ENCODE measurements at places on chromosomes 5 and 9.

- DNase-seq: no peak
These were observed 286.1 kb downstream of the RAB3C start for GRCh38 chr5:58868931-58869330.

DNA sequence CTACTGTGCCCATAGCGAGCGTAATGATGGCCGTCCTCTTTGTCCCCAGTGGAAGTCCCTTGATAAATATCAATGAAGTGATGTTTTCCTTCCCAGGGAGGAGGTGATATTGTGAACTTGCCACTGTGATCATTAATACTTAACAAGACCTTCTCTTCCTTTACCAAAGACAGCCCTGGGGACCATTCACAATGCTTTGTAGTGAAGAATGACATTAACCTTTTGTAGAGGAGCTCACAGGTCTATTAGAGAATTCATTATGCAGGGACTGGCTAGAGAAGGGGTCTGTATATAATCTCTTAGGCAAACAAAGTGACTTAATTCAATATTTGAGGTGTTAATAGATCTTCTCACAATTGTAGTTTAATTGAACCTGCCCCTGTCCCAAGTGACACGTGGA, 452.9 kb upstream of the DMAC1 start:
- DNase-seq: no peak

GRCh38 chr9:34372467-34373011, 4.2 kb downstream of the MYORG start:
- no peak for DNase-seq

GRCh38 chr9:93115486-93116071, 18.5 kb downstream of the NINJ1 start:
- no peak for DNase-seq

DNA sequence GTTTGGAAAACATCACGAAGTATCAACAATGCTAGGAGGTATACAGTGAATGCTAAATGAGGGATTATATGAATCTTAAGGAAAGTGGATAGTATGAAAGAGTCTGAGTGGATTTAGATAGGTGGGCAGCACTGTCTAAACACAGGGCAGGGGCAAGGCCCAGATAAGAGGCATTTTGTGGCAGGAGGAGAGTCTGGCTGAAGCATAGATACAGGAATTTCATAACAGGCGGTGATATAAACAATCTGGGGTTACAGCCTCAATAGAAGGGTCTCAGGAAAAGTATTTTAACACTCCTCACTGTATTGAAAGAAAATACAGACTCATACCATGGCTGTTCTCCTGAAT, 96.9 kb downstream of the PLPP1 start:
- no peak for DNase-seq

DNA sequence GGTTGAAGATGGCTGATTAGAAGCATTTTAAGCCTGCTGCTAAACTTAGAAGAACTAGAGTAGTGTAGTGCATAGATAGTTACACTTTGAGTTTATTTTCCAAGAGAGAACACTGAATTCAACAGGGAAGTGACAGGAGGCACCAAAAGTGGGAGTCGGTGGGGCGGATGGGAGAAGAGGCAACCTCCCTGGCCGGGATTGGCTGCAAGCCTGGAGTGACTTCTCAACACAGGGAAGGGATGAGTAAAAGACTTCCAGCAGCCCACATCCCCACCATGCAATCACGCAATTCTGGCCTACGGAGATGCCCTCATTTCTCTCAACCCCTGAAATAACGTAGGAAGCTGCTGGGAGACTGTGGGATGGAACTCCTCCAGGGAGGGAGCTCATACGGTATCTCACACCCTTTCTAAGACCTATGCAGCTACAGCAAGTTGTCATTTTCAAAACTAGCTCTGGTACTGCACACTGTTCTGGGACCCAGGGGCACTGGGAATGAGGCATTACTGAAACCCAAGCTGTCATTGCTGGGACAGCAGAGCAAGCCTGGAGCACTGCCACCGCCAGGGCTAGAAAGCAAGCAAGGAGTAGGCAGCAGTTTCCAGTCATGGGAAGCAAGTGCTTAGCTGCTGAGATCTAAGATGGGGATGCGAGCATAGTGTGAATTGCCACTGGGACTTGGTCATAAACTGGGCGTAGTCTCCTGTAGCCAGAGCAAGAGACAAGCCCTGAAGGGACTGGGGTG, 331.6 kb upstream of the PTGER4 start:
- DNase-seq: no peak
